ENCODE measurements at places on chromosomes 4 and X.

DNA sequence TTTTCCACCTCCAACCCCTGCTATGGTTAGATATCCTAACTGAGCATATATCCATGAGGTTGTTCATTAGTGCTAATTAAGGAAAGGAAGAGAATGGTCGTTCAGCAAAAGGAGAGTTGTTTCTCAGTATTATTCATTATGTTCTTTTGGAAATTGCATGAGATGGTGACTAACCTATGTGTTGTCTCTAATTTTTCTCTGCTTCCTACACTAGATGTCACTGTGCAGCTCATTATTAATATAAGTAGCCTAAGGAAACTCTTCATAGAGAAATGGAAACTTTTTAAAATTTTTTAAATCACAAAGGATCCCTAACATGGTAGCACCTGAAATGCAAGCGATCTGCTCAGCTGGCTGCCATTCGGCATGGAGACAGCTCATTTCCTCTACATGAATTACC is 67.7 kb upstream of the FAM9A start:
- no peak for DNase-seq

GRCh38 chr4:71259280-71259679 is 79.5 kb upstream of the SLC4A4 start:
- DNase-seq: no peak

DNA sequence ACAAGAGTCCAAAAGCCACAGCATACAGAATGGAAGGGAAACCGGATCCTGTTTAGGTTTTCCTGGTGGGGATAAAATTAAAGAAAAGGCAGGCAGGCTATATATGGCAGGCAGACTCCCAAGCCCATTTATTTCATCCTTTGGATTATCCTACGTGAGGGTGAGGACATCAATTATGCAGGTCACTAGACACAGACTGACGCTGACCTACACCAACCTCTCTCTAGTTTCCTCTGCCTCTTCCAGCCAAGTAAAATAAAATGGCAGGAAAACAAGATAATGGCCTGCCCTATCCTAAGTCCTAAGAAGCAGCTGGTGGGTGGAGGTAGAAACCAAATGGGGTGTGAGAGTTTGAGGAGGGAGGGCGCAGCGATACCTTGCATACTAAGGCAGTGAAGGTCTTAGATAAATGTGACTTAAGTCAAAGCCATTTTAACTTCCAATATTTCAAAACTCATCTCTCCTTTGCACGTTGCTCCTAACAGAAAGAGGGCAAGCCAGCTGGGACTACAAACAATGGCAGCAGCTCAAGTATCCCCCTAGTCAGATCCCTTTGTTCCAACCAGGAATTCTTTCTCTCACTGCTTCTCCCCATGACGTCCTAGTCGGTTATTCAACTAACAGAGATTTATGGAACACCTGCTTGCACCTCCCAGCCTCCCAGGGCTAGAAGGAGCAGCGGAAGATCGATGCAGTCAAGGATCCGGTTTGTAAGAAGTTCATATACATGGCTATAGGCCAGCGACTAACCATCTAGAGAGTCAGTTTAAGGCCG is 72.8 kb downstream of the IRF2 start:
- DNase-seq: no peak

- DNase-seq: no peak
These were observed 62.0 kb downstream of the CCSER1 start for GRCh38 chr4:90189178-90189577.

GRCh38 chr4:136442447-136442846 is 1089.8 kb downstream of the PCDH18 start:
- DNase-seq: no peak

GRCh38 chrX:134933911-134934310 is 56.9 kb upstream of the SMIM10 start:
- DNase-seq: no peak

Data from stimulated activated CD4-positive, alpha-beta T cell treated with anti-CD3 and anti-CD28 coated beads, Interleukin-1b, Interleukin-23, amount 100 ng/mL, for 1 hour (primary cell).